AML-193 (cell line): ENCODE measurements at places on chromosomes 12 and 14.

DNA sequence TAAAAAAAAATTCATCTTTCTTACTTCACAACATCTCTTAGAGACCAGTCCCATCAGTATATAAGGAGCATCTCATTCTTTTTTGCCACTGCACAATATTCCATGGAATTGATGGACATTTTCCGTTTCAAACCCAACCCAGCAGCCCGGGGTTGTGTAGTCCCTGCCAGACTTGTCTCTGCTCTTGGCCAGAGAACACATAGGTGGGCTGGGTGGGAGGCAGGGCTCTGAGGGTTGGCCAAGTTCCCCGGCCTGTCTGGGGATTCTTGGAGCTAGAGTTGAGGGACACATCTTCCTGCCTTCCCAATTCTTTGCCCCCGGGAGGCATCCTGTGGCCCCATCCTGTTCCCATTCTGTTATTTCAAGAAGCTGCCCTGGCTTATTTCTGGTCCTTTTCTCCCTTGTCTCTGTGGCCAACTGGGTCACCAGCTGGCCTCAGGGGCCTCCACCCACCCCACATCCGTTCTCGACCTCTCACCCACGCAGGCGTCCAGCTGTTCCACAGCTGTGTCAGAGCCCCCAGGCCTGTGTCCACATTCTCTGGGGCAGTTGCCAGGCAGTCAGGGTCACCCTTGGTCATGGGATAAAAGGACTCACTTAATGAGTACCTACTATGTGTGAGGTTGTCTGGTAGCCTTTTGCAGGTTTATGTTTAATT is 52.0 kb upstream of the CCDC63 start:
- no peak for DNase-seq

GRCh38 chr14:37223947-37224474 is 26.3 kb downstream of the MIPOL1 start:
- DNase-seq, result no peak

- no peak for DNase-seq
These were observed 5.2 kb downstream of the FOXA1 start for GRCh38 chr14:37589715-37590427.

DNA sequence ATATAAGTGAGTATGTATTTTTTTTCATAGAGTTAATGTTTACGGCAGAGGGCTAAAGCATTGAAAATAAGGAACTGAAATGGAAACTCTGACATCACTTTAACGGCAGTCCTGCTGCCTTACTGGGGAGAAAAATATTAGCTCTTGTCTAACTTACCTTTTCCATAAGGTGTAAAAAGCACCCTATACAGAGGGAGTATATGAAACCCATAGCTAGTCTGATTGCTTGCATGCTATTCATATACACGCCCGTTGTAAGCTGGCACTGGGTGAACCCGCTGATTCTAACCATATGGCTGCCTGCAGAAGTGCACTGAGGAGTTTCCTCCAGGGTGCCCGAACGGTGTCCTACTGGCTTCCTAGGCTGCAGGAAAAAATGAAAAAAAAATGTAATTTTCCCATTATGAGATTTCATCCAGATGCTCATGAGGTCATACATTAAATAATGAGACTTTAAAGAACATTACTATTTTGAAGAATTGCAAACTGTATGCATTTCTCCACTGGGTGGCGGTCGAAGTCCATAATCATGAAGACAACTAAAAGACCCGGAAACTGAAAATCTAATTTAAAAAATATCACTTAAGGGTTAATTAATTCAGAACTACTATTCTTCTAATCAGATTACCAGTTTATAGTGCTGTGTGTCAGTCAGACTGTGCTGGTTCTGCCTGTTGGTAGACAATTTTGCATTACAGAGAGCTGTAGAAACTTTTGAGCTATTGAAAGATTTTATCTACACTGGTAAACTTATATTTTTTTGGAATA is 144.7 kb downstream of the ALX1 start:
- DNase-seq, result peak; percentile 75

GRCh38 chr12:50689437-50689836 is 74.5 kb upstream of the ATF1 start:
- DNase-seq, result no peak

DNA sequence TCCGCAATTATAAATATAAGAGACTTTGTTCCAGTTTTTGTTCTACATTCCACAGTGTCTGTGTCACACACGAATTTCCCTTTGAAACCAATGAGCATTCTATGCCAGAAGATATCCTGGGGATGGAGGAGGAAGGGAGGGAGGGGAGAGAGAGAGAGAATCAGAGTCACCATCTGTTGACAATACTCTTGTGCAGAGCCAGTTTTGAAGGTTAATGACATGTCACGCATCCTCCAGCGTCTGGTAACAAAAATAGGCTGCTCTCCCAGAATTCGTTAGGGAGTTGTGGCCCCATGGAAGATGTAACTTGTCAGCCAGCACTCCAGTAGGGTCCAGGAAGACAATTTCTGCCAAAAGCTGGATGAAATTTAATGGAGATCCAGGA is 213.5 kb upstream of the KRR1 start:
- DNase-seq, result no peak

- DNase-seq, result no peak
These were observed 863.5 kb upstream of the MGAT4C start for GRCh38 chr12:87119713-87120112.

DNA sequence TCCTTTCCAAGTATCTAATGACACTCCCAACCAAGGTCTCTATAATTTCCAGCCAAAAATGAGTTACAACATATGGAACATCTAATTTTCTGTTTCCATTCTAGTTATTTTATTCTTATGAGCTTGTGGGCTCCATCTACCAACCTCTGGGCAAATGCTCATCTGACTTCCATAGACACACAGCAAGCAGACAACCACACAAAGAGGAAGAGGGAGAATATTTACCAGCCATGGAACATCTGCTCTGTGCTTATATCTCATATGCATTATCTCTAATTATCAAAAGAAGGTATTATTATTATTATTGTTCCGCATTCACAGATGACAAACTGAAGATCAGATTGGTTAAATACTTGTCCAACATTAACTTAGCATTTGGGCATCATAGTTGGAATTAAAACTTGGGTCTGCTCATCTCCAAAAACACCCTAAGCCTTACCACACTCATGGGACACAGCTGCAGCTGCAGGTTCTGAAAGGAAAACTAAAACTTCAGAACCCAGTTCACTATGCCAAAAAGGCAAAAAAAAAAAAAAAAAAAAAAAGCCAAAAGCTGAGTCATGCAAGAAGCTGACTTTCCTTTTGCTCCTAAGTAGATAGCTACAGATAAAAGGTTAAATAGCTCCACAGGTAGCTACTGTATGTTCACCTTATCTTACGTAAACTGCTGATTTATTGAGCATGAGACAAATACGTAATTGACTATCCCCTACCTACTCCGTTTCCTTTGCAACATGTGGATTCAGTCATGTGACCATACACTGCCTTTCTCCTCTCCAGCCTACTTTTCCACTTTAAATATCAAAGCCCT is 23.6 kb upstream of the TCL1B start:
- DNase-seq, result no peak

GRCh38 chr14:30559638-30560091 is 707 bp downstream of the G2E3 start:
- DNase-seq, result peak; percentile 16

GRCh38 chr14:99148861-99149610 is 123.0 kb downstream of the BCL11B start:
- no peak for DNase-seq

GRCh38 chr14:96095058-96095457 is 55.9 kb downstream of the C14orf132 start:
- DNase-seq, result no peak

GRCh38 chr12:59240048-59240447 is 319.7 kb upstream of the LRIG3 start:
- no peak for DNase-seq

GRCh38 chr14:21090194-21090939 is 8.1 kb downstream of the ZNF219 start:
- DNase-seq, result no peak

DNA sequence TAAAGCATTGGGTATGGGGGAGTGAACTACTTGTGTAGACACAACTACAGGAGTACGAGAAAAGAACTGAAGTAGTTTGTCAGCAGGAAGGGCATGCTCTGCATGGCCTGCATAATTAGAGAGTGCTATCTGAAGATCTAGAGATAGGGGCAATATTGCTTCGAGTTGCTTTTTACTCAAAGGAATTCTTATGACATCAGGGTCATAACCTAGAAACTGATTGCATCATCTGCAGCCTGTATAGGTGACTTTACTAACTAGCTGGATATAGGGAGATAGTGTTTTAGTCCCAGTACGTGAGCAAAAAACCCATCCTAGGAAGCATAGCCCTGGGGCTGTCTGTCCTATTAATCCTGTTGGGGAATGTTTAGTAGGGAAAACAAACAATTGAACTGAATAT is 39.8 kb downstream of the TMTC3 start:
- DNase-seq, result no peak

GRCh38 chr12:47714826-47715386 is 9.1 kb upstream of the RPAP3 start:
- DNase-seq, result no peak

- DNase-seq, result no peak
These were observed 10.3 kb downstream of the ACVR1B start for GRCh38 chr12:51961834-51962233.
